ENCODE measurements at places on chromosomes 13 and 19.

GRCh38 chr13:35818633-35819067, 312.5 kb downstream of the DCLK1 start:
- no peak for DNase-seq

GRCh38 chr19:48735031-48735615, 5.3 kb downstream of the RASIP1 start:
- DNase-seq: no peak

GRCh38 chr13:108326309-108326708, 56.8 kb downstream of the TNFSF13B start:
- DNase-seq: no peak

GRCh38 chr13:24135674-24136300, 24.7 kb upstream of the SPATA13 start:
- DNase-seq: no peak

GRCh38 chr13:110448677-110449076, 112.8 kb downstream of the RAB20 start:
- DNase-seq: no peak

DNA sequence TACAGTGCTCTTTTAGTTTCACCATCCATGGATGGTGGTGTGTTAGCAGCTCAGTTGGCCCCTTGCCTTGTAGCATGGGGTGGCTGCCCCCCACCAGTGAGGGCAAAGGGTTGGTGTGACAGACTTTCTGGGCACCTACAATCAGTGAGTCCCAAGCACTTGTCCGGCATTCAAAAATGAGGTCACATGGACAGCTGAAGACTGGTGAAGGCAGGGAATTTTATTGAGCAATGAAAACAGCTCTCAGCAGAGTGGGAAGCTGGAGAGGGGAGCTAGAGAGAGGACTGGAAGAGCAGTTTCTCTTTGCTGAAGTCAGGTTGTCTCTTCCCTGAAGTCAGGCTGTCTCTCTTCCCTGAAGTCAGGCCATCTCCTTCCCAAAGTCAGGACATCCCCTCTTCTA, 1053.2 kb downstream of the SLITRK1 start:
- DNase-seq: no peak

DNA sequence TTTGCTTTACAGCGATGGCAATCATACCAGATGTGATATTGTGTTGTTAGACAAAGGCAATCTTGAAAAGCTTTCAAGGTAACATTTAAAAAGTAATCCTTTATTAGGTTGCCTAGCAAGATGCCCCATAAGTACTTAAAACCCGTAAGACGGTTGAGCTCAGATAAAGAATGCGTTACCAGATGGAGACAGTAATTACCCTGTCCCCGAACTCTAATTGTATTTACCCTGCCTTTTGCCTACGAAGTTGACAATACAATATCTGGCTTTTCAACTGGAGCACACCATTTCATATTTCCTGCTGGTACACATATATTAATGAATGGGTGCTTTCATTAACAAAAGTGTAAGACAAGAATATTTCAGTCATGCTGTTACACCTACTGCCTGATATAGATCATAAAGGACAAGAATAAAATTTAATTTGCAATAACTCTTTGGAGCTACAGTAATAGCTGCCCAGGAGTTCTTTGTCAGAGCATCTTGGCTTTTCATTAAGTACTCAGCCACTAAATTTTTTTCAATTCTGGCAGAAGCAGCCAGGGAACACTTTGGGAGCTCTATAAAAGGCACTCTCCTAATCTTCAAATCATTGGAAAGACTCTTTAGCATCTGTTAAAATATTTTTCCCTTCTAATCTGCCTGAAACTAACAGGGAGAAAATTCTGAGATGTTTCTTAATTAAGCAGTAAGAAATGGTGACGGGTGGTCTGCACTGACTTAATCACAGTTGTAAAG, 63.8 kb downstream of the DCT start:
- no peak for DNase-seq

DNA sequence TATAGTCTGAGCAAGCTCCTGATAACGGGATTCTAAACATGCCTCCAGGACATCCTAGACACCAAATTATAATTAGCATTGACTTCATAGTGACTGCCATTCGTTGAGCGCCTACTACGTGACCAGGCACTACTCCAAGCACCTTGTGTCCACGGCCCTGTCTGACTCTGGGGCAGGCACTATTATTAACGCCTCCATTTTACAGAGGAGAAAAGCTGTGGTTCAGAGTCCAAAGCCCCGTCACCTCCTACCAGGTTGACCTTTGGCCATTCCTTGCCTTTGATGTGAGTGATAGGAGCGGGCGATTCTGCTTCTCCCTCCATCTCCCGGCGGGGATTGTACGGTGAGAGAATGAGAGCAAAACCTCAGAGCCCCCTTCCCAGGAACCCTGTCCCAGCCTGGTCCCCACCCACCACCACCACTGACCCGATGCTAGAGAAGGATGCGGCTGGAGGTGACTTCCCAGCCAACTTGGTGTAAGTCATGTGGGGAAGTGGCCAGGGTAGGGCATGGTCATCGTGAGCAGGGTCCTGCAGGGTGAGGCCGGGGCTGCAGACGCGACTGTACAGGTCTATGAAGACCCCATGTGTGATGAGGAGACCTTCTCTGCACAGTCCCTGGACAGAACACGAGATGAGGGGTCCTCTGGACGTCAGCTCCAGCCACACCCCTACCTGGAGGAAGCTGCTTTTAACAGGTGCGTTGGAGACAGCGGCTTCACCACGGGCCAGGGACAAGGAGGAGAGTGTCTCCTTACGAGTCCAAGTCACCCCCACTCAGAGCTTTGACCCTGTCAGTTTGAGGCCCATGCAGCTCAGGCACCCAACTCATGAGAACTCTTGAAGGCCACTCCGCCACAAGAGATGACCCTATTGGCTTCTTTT, at the start of gene IGSF23:
Gene IGSF23, plus strand, starts transcription at position 269 of the 884 bp plus-strand sequence. Its CDS starts 83 bp downstream, at position 352.
- no peak for DNase-seq

GRCh38 chr13:40236566-40237168, 429.8 kb downstream of the FOXO1 start:
- DNase-seq: no peak

- no peak for DNase-seq
Measured at GRCh38 chr19:2187159-2187558, 23.4 kb downstream of the DOT1L start.

- DNase-seq: no peak
Measured at GRCh38 chr13:96388598-96388997, 298.7 kb downstream of the HS6ST3 start.

DNA sequence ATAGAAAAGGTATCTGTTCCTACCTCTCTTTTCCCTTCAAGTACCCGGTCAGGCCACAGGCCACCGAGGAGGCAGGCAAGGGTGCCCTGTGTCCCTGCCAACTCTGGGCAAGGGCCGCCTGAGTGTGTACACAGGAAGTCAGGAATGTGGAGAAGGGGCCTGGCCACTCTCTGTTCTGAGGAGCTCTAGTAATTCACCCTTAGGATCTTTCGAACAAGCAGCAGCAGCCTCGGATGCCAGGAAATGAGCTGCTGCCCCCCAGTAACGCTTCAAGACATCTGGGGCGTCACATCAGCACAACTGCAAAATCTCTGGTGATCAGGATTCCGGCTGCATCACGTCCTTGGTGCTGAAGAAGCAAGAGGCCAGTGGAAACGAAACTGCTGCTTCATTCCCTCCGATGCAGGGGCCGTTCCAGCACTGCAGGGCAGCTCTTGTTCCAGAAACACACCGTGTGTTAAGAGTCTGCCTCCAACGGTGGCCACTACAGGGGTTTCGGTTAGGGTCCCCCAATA, 2.0 kb downstream of the RAB20 start:
- DNase-seq: no peak

DNA sequence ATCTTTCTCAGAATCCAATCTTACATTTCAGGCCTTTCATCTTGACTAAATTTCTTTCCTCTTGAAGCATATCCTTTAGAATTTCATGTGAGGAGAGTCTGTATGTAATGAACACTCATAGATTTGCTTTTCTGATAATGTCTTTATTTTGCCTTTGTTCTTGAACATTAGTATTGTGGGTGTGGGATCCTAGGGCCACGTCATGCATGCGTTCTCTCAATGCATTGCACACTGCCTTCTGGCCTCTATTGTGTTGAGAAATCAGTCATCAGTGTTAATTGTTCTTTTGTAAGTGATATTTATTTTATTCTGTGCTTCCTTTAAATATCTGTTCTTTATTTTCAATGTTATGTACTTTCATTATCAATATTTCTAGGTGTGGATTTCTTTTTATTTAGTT, 364.9 kb downstream of the OXGR1 start:
- DNase-seq: no peak

GRCh38 chr13:104014803-104015645, 948.8 kb upstream of the SLC10A2 start:
- no peak for DNase-seq

- no peak for DNase-seq
Measured at GRCh38 chr19:2289714-2290435, 7.9 kb upstream of the PEAK3 start.

DNA sequence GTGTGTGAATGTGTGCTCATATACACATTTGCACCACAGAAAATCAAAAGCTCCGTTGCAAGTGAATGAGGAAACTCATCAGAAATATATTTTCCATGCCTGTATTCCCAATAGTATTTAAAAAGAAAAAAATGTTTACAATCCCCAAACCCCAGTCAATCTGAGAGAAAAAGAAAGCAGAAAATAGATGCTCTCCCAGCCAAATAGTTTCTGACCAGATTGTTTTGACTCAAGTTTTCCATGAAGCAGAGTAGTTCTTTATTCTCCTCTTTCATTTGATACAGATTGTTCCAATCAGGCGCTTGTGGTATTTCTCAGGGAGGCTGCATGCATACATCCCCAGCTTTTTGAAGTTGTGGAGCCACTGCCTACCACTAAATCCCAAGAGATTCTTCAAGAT, 110.6 kb downstream of the STARD13 start:
- no peak for DNase-seq

DNA sequence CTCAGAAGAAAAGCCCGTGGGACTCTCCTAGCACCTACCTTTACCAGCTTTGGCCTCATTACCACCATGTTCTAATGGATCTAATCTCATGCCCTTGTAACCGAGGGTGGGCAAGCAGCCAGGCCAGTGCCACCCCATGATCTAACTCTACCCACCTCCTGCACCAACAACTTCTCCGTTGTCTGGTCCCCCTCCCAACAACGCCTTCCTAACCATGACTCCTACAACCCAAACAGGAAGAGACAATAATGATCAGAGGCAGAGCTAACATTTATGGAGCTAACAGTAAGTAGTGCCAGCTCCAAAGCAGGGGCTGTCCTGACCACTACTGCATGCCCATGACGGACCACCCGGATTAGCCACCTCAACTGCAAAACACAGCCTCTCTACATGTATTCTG, 3.5 kb downstream of the USP12 start:
- no peak for DNase-seq

GRCh38 chr13:41428155-41428554, 29.2 kb upstream of the RGCC start:
- no peak for DNase-seq

DNA sequence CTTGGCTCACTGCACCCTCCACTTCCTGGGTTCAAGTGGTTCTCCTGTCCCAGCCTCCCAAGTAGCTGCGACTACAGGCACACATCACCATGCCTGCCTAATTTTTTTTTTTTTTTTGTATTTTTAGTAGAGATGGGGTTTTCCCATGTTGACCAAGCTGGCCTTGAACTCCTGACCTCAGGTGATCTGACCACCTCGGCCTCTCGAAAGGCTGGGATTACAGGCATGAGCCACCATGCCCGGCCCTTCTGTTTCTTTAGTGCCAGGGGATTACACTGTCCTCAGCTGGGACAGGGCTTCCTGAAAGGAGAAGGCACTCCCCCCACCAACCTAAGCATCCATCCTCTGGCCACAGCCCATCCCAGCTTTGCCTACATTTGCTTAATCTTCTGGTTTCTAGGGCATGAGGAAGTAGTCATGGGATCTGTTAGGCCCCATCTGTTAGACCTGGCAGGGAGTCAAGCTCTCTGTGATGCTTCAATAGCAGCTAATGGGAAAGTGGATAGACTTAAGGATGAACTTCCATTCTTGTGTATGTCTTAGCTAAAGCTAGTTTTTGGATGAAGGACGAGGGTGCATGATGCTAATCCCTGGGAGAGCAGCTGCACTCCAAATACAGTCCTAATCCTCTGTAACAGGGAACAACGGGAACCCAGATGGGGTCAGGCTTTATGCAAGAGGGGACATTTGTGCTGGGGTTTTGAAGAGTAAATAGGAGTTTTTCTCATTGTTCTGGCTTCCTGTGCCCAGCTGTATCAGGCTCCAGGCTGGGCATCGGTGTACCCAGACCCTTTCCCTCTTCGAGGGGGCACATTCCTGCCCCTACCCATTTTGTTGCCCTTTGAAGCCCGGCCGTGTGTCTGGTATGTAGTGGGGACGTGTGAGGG, 2.6 kb downstream of the VAV1 start:
- DNase-seq: no peak

DNA sequence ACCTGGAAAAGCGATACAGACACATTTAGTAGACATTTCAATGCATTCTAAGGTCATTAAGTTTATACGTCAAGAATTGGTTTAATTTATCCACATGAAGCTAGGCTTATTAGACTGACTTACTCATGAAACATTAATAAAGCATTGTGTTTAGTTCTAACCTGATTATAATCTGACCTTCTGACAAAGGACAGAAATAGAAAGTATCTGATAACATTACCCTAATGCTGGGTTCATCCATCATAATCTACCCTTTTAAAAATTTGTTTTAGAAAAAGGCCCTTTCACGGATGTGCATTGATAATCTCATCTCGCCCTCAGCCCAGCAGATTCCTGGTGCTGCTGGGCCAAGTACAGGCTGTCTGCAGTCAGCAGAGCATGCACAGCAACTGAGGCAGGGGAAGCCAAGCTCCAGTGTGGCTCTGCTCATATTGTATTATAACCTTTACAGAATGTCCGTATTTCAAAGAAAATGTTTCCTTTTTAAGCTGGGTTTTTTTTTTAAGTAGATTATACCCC, 142.1 kb upstream of the MAB21L1 start:
- no peak for DNase-seq

DNA sequence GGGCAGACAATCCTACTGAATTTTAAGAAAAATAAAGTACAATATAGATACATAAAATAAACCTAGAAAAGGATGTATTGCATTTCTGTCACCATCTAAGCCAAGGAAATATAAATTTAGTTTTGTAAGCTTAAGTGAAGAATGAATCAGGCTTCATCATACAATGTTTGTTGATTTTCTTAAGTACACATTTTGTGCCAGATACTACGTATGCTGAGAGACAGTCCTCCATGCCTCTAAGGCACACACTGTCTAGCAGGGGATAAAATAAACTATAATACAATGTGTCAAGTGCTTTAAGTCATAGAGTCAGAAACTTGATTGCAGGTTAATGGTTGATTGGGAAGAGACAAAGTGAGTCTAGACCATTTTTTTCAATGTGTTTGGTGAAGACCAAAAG, 465.7 kb downstream of the TBC1D4 start:
- no peak for DNase-seq
